ENCODE measurements at places on chromosomes 16 and 17. TPM values are rescaled to one million over a fixed set of nuclear protein-coding genes. Genes with fewer than 3 reads are reported as not detected.
A peak's percentile ranks its signal among the peaks of the same experiment; 100 is the strongest.

TEX19 gene
- total RNA-seq: not detected

PPP1R27 gene
- total RNA-seq: not detected

CSH2 gene
- not detected for total RNA-seq

OTOA gene
- total RNA-seq: 0.39 TPM

PPY gene
- not detected for total RNA-seq

MRPS34 gene
- total RNA-seq: 58.1 TPM

PRSS8 gene
- total RNA-seq: 0.20 TPM

DNA sequence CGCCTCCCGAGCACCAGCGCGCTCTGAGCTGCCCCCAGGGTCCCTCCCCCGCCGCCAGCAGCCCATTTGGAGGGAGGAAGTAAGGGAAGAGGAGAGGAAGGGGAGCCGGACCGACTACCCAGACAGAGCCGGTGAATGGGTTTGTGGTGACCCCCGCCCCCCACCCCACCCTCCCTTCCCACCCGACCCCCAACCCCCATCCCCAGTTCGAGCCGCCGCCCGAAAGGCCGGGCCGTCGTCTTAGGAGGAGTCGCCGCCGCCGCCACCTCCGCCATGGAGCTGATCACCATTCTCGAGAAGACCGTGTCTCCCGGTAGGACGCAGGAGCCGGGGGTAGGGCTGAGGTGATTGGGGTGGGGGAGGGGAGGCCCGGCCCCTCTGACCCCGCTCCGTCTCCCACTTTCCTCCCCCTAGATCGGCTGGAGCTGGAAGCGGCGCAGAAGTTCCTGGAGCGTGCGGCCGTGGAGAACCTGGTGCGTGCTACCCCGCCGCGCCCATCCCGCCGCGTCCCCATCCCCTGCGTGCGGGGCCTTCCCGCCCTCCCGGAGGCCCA, 329 bp downstream of the KPNB1 start:
- DNase-seq: peak; percentile 30
- peaks cover 34% of the 10 kb centered on the region for H3K4me1 ChIP-seq
- no peaks in the 10 kb centered on the region for H3K27me3 ChIP-seq
- H3K36me3 ChIP-seq: peaks cover 34% of the 10 kb centered on the region
- H3K4me3 ChIP-seq: peak overlapping the region; percentile 96

DNA sequence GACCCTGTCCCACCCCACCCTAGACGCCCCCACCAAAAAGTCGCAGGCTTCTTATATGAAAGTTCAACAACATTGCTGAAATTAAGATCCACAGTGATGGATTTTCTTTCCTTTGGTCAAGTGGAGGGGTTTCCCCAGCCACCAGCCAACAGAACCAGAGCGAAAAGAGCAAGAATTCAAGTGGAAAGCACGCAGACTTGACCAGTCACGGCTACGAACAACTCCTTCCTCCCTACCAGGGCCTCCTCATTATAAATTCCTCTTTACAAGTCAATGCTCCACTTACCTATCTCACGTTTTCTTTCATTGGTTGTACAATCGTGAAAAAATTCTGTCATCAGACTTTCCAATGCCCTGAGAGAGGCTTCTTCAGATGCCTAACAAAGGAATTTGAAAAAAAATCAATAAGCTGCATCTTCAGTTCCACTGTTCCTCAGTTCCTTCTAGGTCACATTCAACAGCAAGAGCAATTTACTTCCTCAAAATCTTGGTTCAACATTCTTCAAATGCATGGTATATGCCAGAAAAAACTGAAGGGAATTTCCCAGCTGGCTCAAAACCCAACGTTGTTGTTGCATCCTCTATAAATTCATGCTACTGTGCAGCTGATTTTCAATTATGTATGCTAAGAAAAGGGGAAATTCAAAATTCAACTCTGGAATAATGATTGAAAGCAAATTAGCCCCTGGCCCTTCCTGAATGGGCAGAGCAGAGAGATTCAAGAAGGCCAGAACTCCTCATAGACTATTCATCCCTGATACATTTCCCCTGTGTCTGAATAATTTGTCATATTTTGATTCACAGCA, 30.9 kb downstream of the XPO6 start:
- peaks cover 37% of the 10 kb centered on the region for H3K4me1 ChIP-seq
- no peak overlapping the region for H3K27ac ChIP-seq
- H3K27me3 ChIP-seq: no peaks in the 10 kb centered on the region
- no peak overlapping the region for H3K4me3 ChIP-seq
- H3K36me3 ChIP-seq: no peaks in the 10 kb centered on the region

DNA sequence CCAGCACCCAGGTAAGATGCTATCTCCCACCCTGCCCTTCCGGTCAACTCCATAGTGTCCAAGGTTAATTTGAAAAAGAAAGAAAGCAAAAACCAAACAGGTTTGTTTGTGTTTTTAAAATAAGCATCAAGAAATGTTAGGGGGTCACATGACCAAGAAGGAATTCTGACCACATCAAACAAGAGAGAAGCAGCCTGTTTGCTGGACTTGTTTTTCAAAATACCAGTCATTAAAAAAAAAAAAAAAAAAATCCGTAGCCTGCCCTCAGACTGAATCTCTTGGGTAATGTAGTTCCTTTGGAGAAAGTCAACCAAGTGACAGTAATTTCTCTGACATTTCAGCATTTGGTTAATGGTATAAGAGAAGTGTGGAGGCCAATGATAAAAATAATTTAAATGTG, 38.4 kb downstream of the HNF1B start:
- H3K36me3 ChIP-seq: no peaks in the 10 kb centered on the region
- no peaks in the 10 kb centered on the region for H3K27me3 ChIP-seq
- H3K4me1 ChIP-seq: no peaks in the 10 kb centered on the region
- no peak overlapping the region for H3K27ac ChIP-seq
- DNase-seq: no peak

- DNase-seq: no peak
- H3K36me3 ChIP-seq: no peaks in the 10 kb centered on the region
- no peaks in the 10 kb centered on the region for H3K27me3 ChIP-seq
- H3K4me1 ChIP-seq: peaks cover 29% of the 10 kb centered on the region
- H3K4me3 ChIP-seq: no peak overlapping the region
- no peak overlapping the region for H3K27ac ChIP-seq
Measured at GRCh38 chr17:80984749-80985148, 6.9 kb upstream of the CHMP6 start.

DNA sequence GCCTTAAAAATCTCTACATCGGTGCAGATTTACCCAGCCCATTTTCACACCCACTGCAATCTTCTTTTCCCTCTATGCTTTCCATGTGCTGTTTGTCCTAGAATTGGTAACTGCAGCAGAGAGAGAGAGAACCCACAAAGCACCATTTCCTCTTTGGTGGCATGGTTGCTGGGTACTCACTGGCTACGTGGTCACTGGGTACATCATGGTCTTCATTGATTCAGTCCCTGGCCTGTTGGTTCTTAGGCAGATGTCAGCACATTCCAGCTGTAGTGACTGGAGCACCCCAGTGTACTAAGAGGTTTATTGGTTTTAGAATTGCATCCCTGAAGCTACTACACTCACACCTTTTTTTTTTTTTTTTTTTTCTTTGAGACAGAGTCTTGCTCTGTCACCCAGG, 156.1 kb upstream of the CACNG5 start:
- DNase-seq: no peak
- H3K4me1 ChIP-seq: peaks cover 9% of the 10 kb centered on the region
- peak overlapping the region; percentile 79 for H3K27ac ChIP-seq
- H3K36me3 ChIP-seq: no peaks in the 10 kb centered on the region
- H3K4me3 ChIP-seq: no peak overlapping the region

GRCh38 chr17:73304971-73305812, 6.6 kb downstream of the CDC42EP4 start:
- no peaks in the 10 kb centered on the region for H3K36me3 ChIP-seq
- H3K27ac ChIP-seq: peak overlapping the region; percentile 99

DNA sequence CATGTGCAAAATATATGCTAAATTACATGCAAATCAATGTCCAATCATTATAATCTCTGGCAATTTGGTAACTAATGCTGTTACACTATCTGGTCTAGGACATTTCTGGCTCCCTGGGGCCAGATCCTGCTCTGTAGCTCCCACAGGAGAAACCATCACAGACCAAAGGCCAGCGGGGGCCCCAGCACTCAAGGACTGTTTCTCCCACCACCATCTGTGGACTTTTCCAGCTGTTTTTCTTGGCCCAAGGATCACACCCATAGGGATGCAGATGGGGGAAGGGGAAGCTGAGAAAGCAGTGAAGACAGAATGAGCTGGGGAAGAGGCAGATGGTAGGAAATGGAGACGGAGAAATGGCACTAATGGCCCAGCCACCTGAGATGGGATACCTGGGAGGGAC, at the start of gene HIGD1B:
TSS of gene HIGD1B (plus strand) at position 298 of the 400 bp plus-strand sequence. CDS start 270 bp downstream, outside the sequence.
- no peak within 1 kb of the TSS for H3K4me3 ChIP-seq
- H3K27me3 ChIP-seq: no peaks in the 10 kb centered on the region
- H3K27ac ChIP-seq: no peak within 1 kb of the TSS
- no peaks in the 10 kb centered on the region for H3K4me1 ChIP-seq
- no peaks in the 10 kb centered on the region for H3K36me3 ChIP-seq

DNA sequence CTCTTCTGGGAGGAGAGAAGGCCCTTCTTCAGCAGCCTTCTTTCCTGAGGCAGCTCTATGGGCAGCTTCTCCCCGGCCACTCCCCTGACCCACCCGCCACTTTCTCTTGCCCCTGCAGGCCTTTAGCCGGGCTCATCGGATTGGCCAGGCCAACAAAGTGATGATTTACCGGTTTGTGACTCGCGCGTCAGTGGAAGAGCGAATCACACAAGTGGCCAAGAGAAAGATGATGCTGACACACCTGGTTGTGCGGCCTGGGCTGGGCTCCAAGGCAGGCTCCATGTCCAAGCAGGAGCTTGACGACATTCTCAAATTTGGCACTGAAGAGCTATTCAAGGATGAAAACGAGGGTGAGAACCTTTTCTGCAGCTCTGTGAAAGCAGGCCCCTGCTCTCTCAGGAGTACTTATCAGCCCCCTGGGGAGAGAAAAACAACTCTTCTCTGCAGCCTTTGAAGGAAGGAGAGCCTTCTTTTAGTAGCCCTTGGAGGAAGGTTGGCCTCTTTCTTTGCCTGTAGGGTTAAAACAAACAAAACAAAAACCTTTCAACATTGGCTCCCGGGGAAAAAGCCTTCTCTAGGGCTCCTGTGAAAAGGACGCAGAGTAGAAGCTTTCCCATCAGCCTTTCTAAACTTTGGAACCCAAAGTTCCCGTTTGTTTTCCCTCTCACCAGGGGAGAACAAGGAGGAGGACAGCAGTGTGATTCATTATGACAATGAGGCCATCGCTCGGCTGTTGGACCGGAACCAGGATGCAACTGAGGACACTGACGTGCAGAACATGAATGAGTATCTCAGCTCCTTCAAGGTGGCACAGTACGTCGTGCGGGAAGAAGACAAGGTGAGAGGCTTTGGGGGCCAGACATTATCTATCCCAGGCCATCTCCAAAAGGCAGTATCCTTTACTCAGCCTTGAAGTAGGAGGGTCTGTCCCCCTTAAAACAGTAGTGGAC, 12.7 kb downstream of the RNF227 start:
- no peak overlapping the region for H3K27ac ChIP-seq
- DNase-seq: no peak
- no peaks in the 10 kb centered on the region for H3K4me1 ChIP-seq
- H3K27me3 ChIP-seq: no peaks in the 10 kb centered on the region
- H3K36me3 ChIP-seq: peaks cover 99% of the 10 kb centered on the region
- no peak overlapping the region for H3K4me3 ChIP-seq

DNA sequence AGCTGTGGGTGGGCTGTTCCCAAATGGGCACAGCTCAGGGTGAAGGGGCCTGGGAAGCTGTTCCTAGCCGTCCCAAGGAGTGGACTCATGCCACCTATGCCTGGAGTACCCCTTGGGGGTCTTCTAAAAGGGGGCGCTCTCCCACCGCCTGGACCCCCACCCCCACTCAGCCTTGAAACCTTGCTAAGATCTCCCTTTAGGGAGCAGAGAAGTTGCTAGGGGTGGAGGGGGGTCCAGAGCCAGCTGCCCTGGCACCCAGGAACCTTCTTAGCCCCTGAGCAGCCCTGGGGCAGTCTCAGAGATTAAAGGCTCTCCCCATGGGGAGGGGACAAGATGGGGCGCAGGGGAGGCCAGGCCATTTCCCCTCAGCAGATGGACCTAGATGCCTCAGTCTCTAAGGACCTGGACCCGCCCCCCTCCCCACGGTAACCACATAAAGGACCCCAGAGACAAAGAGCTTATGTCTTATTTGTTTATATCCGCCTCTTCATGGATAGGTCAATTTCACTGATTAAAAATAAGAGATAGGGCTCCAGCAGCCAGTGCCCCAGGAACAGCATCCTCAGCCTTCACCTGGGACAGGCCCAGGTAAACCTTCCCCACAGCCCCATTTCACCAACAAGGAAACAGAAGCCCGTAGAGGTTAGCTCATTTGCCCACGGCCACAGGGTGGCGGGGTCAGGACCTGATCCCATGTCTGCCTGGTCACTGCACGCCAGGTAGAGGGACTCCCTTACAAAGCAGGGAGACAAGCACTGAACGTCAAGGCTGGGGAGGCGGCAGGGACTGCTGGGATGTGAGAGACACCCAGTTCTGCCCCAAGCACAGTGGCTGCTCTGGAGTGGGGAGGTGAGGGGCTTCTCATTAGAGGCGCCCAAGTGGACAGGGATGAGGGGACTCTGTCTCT, 3.4 kb downstream of the MTSS2 start:
- no peaks in the 10 kb centered on the region for H3K36me3 ChIP-seq
- H3K4me3 ChIP-seq: no peak overlapping the region
- DNase-seq: no peak
- no peaks in the 10 kb centered on the region for H3K27me3 ChIP-seq
- peaks cover 74% of the 10 kb centered on the region for H3K4me1 ChIP-seq

GRCh38 chr17:79115487-79115886, 40.9 kb downstream of the ENGASE start:
- DNase-seq: no peak
- H3K27ac ChIP-seq: no peak overlapping the region
- H3K27me3 ChIP-seq: no peaks in the 10 kb centered on the region
- peaks cover 9% of the 10 kb centered on the region for H3K4me1 ChIP-seq
- no peaks in the 10 kb centered on the region for H3K36me3 ChIP-seq

DNA sequence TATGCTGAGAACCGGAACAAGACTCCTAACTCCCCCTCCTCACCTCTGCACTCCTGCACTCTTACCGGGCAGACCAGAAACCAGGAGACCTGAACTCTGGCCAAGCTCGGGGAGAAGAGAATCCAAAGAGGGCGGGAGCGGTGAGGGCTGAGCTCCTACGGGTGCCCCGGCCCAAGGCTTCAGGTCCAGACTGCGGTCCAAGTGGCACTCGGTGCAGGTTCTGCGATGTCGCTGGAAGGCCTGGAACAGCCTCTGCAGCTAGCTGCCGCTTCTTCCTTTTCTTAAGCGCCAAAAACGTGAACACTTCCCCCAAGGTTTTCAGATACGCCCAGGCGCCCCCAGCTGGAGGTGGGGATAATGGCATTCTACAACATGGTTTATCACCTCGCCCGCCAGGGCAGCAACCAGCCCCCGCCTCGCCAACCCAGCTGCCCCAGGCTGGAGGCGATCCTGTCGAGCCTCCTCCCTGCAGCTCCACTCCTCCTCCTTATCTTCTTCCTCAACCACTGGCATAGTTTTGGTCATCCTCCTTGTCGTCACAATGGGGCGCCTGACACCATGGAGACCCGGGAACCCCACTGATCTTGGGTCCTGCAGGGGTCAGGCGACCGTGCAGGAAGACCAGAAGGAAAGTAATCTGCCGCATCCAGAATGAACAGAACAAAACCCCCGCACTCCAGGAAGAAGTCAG, 1735.9 kb downstream of the TP53TG3F start:
- H3K36me3 ChIP-seq: no peaks in the 10 kb centered on the region
- DNase-seq: no peak
- no peaks in the 10 kb centered on the region for H3K4me1 ChIP-seq
- H3K27ac ChIP-seq: no peak overlapping the region
- H3K4me3 ChIP-seq: no peak overlapping the region
- no peaks in the 10 kb centered on the region for H3K27me3 ChIP-seq

- no peak overlapping the region for H3K4me3 ChIP-seq
- no peaks in the 10 kb centered on the region for H3K36me3 ChIP-seq
- DNase-seq: no peak
- no peak overlapping the region for H3K27ac ChIP-seq
- H3K4me1 ChIP-seq: no peaks in the 10 kb centered on the region
Measured at GRCh38 chr17:57152967-57153528, 68.0 kb downstream of the AKAP1 start.
